ENCODE measurements at places on chromosomes 7 and 10.
A peak's percentile ranks its signal among the peaks of the same experiment; 100 is the strongest.

GRCh38 chr7:584122-584465 is 64.4 kb upstream of the PDGFA start:
- DNase-seq: peak; percentile 66

DNA sequence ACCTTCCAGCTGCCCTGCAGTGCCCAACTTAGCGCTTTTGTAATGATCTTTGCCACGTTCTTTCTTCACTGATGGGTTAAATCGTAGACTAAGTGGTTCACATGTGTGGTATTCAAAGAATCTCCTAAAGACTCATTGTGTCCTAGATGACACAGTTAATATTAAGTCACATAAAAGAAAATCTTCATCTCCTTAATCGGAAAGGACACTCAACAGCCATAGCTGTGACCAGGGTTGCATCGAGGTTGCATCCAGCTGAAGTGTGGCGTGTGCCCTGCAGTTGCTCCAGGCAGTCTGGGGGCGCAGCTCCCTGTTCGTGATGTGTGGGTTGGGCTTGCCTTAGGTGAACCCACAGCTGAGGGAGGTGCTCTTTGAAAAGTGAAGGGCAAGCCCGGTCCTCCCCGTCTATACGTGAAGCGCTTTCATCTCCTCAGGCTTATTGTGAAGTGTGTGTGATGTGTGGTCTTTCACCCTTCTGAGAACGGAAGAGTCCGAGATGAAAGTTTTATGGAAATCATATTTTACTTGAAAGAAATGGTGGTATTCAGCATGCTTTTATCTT is 122.7 kb downstream of the TRRAP start:
- no peak for DNase-seq

DNA sequence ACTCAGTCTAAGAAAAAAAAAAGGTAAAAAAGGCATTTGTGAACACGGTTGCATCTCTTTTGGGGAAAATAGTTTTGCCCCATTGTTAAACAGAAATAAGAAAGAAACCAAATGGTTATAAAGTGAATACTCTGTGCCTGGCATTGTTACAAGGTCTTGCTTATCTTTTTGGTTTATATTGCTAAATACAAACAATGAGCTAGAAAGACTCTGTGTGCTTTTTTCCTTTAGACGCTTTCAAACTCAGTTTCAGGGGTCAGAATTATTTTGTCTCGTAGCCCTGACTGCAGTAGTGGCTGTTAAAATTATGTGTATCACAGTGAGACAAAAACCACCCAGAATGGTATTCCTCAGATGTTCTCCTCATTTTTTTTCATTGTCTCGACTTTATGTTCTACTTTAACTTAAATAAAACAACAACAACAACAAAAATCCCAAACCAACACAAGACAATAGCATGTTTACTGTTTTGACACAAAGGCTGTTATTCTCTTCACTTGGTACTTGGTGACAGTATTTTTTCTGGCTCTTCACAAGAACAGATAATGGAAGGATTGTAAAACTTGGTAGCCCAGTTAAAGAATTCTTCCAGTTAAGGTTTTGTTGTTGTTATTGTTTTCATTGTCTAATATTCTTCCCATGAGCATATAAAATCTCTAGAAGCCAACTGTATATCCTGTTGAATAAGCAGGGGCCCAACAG is 190.1 kb downstream of the PLXDC2 start:
- no peak for DNase-seq

- DNase-seq: no peak
Observed at GRCh38 chr10:48458662-48459048, 146.2 kb downstream of the ARHGAP22 start.

DNA sequence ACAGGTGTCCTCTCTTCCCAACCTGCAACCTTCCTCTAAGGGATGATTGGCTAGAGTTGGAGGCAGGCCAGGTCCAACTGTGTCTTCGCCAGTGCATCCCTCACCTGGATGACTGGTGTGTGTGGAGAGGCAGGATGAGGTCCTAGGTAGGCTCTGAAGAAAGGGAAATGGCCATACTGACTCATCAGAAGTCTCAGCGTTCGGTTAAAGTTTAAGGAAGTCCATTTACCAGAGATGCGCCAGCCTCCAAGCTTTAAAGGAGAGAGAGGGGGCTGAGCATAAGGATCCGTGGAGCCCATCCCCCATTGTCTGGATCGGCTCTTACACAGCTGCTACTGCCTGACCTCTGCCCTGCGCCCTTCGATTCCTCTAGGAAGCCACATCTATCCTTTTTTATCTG is 4.4 kb downstream of the KEL start:
- no peak for DNase-seq

DNA sequence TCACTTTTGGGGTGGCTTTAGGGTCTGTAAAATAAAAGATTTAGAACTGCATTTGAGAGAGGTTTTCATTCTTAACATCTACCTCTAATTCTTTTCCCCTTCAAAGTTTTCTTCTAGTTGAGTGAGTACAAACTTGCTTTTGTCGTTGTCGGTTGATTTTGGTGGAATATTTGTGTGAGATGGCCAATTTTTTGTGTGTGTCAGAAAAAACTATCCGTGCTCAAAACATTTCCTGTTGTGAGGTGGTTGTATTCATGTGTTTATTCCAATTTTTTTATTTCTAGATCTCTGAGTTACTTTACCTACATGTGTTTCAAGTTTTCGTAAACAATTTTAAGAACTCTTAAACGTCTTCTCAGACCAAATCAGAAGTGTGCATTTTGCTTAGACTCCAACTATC is 1.6 kb downstream of the AHR start:
- DNase-seq: no peak

GRCh38 chr7:113094517-113095249 is 8.1 kb upstream of the GPR85 start:
- no peak for DNase-seq

DNA sequence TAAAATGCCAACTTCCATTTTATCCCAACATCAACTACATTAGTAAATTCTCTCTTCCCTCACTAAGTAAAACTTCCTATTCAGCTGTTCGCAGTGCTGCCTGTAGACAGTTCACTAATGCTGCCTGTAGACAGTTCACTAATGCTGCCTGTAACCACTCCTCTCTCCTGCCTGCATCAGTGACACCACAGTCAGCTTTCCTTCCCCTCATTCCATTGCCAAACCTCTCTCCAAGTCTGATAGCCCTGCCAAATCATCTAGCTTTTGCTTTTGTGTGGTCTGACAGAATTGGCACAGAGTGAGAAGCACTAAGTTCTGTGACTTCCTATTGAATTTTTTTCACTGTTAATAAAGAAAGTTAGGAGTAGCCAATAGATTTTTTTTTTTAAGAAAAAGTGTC is 43.0 kb upstream of the MACC1 start:
- peak; percentile 30 for DNase-seq

DNA sequence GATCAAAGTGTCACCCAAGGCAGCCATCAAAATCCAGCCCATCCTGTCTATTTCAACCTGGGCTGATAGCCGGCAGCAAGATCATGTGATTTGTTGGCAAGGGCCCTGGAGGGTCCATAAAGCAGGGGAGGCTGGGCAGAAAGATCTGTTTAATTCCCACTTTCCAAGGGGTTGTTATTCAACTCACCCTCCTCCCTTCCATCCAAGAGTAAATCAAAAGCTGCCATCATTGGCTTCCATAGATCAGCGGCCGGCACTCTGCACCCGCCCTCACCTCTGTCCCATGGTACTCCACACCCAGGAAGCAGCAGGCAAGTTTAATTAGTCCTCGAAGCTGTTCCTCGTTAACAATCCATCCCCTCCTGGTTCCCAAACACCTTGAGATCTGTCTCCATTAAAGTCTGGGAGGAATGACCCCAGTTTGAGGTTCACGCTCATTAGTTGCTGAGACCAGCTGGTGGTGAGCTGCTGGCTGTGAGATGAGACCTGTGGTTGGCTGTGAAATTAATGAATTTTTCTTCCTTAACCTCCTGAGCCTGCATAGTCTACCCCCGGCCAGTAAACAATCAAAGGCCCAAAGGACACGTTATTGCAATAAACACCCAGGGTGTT is 120.6 kb upstream of the CHST15 start:
- no peak for DNase-seq

GRCh38 chr10:33126742-33127141 is 168.7 kb upstream of the ITGB1 start:
- DNase-seq: no peak

DNA sequence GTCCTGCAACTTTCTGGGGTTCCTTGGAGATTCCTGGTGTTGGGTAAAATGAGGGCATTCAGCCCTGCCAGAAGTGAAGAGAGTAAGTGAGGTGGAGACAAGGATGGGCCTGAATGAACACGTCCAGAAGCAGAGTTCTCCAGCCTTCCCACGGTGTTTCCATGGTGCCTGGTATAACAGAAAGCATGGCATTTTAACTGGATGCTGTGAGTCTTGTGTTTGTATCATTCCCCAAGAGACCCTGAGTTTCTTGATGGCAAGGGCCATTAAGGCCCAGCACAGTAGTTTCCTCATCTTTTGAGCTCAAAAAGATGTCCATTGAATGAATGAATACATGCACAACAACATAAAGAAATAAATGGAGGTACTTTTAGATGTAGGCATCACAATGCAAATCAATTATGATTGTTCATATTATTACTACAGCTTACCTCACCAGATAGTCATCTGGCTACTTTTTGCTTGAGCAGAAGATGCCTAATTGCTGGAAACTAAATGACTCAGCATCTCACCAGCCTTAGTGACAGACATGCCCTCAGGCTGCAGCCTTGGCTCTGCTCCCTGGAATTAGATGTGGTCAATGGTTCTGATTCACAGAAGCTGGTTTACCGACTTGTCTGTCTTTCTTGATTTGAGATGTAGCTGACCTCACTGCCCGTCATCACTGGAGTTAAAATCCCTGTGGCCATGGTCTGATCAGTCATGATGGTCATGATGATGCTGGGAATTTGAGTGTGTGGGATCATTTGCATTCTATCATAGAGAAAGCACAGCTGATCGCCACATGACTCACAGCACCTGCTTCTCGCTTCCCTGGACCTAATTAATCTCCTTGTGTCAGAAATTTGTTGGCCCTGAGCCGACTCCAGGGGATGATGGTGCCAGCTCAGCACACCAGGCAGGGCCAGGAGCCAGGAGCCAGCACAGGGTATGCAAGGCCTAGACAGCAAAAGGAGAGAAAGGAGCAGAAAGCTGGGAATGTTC is 83.9 kb downstream of the CXCL12 start:
- DNase-seq: no peak

- no peak for DNase-seq
Observed at GRCh38 chr7:140375892-140376730, 22.2 kb downstream of the SLC37A3 start.

DNA sequence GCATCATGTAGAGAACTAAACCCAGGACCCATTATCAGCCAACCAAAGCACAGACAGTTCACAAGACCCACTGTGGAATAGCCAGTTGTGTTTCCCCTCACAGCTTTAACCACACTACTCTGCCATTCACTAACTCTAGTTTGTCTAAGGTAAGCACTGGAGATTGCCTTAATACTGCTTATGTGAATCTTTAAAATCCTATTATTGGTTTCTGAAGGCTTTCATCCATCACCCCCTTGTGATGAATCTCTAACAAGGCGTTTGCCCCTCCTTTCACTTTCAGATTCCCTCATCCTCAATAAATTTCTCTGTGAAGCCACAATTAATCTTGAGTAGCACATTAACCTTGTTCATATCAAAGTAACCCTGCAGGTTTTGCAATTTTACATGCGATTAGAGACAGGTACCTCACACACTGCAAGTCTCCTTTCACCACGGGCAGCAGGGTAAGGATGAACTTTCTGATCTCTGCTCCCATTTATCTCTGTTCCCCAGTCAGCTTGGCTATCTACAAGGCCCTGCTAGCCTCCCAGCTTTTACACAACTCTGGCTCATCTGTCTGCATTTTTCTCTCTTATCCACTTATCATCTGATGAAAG is 785.6 kb downstream of the REEP3 start:
- no peak for DNase-seq

DNA sequence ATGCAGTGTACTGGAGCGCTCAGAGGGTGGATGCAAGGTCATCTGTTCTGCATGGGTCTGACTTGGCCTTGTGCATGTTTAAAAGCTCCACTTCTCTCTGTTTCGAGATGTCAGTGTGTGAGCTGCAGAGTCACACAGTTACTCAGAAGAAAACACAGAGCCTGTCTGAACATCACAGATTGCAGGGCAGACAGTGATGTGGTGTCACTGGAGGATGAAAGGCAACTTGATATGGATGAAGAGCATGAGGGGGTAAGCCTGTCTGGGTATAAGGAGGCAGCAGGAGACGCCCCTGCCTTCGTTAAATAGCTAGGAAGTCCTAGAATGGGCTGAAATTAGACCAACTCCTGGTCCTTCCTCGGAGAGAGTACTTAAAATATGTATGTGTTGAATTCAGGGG is 67.5 kb upstream of the LRRC18 start:
- DNase-seq: no peak

GRCh38 chr10:97701438-97702069 is 12.0 kb upstream of the MARVELD1 start:
- DNase-seq: peak; percentile 73

- no peak for DNase-seq
Observed at GRCh38 chr7:29793507-29793906, 12.8 kb upstream of the WIPF3 start.
